Left renal pelvis (tissue), 4 donors: ENCODE measurements at places on chromosomes 7 and 10. TPM values are rescaled to one million over a fixed set of nuclear protein-coding genes. Genes with fewer than 3 reads are reported as not detected.

- DNase-seq: no peak
These were observed 372.2 kb downstream of the DPP6 start for GRCh38 chr7:154424350-154424749.

IGF2BP3 gene
- 70.5 TPM for polyA plus RNA-seq

WDR11 gene
- polyA plus RNA-seq: 49.9 TPM

- DNase-seq: no peak
These were observed 94.1 kb downstream of the ARMH3 start for GRCh38 chr10:101961591-101962498.

DNA sequence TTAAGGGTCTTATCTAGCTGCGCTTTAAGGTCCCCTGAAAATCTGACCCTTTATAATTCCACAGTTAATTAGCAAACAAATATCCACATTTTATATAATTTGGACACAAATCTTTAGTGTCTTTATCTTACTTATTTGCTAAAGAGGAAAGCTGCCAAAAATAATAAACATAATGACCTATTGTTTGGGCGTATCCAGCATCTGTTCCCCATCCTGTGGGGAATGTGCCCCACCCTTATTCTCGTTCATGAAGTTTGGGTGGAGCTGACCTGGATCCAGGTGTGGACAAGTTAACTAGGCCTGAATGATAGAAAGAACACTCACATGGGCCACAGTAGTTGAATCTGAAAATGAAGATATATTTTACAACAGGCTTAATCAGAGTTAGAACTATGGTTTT lies 218.3 kb downstream of the CRPPA start:
- no peak for DNase-seq

- DNase-seq: no peak
These were observed 95.7 kb downstream of the EMX2 start for GRCh38 chr10:117638200-117638599.

IL15RA gene
- polyA plus RNA-seq: 2.9 TPM

SORBS1 gene
- 31.6 TPM for polyA plus RNA-seq

DNA sequence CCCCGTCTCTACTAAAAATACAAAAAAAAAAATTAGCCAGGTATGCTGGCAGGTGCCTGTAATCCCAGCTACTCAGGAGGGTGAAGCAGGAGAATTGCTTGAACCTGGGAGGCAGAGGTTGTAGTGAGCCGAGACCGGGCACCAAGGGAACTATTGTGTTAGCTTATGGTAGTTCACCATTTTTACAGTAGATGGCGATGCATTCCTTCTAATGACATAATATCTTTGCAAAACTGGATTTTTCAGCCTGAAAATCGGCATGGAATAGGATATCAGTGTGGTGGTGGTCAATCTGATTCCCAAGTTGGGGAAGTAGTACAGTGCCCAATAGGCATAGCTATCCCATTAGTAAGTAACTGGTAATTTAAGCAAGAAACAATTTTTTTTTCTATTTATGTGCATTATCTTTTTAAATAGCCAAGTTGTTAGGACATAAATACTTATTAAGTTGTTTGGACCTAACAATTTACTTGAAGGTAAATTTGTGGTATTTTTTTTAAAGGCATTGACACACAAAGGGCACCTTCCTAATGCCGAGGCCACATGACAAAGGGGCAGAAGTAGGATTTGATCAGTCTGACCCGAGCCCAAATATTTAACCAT lies 17.6 kb upstream of the IMPDH1 start:
- no peak for DNase-seq

DNA sequence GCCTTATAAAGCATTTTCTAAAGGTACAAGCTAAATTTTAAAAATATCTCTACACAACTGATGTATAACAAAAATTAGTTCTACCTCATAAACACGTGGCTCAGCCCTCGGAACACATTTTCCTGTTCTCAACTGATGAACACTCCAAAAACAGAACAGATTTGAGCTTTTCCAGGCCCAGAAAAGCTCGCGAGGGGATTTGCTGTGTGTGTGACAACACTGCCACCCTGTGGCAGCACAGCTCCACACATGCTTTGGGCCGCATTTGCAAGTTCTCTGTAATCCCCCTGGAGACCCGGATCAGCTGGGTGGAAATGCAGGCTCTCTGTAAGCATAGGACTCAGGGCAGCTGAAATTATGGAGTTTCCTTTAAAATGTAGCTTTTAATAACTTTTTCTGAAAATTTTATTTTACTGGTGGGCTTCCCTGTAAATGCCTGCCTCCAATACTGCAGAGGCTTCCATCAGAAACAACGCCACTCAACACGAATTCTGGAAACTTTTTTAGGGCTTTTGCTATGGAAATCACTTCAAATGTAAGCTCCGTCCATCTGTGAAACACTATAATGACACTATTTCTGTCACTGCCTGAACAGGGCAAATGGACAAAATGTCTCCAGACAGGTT lies 155.5 kb downstream of the COBL start:
- peak; percentile 52 for DNase-seq

VSTM4 gene
- 15.7 TPM for polyA plus RNA-seq

COBL gene
- polyA plus RNA-seq: 16.1 TPM

C7orf33 gene
- not detected for polyA plus RNA-seq

- DNase-seq: no peak
These were observed 19.5 kb upstream of the ITGB8 start for GRCh38 chr7:20310963-20311742.

DNA sequence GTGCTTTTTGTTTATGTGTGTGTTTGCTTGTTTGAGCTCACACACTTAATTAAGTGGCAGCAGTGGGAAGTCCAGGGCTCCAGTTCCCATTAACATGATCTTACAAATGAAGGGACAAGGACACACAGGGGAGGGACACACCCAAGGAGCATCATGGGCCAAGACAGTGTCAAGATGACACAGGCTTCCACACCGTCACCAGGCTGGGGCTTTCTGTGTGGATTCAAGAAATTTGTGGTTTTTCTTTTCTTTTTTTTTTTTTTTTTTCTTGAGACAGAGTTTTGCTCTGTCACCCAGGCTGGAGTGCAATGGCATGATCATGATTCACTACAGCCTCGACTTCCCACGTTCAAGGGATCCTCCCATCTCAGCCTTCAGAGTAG lies 173.6 kb downstream of the KIAA1217 start:
- no peak for DNase-seq
